Effector CD4-positive, alpha-beta T cell (primary cell): ENCODE measurements at places on chromosomes 1 and 21.

- DNase-seq: no peak
These were observed 210.7 kb upstream of the PTBP2 start for GRCh38 chr1:96510911-96511310.

DNA sequence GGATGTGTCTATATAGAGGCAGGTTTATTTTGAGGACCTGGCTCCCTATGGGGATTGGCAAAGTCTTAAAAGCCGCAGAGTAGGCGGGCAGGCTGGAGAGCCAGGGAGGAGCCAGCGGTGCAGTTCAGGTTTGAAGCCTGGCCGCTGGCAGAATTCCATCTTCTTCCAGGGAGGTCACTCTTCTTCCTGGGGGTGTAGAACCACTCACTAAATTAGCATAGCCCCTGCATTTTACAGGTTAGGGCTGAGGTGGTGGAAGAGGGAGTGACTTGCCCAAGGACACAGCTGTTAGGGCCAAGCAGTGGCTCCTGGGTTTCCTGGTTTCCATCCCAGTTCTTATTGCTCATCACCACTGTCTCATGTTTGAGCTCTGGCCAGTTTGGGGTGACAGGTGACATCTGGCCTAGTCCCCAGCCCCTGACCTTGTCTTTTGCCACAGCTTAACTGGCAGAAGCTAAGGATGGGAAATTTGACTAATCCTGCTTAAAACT is 1.4 kb downstream of the PINK1 start:
- no peak for DNase-seq

GRCh38 chr21:14877581-14878228 is 187.1 kb downstream of the NRIP1 start:
- no peak for DNase-seq

GRCh38 chr21:20311234-20311787 is 686.9 kb upstream of the NCAM2 start:
- no peak for DNase-seq

DNA sequence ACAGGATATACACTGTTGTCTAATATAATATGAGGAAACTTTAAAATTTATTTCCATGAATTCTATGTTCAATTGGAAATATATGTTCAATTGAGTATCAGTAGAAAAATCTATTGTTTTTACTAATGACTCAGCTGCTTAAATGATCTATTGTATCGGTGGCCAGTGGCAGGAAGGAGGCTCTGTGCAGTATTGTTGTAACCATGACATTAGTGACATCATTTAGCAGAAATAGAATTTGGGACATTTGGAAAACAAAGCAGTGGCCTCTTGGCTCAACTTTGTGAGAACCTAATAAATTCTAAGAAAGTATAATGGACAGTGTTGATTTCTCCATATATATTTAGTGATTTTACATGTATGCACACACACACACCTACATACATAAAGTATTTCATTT is 257.4 kb downstream of the PDE4B start:
- DNase-seq: no peak

GRCh38 chr1:156750191-156750672 is 1.2 kb downstream of the HDGF start:
- peak; percentile 20 for DNase-seq

DNA sequence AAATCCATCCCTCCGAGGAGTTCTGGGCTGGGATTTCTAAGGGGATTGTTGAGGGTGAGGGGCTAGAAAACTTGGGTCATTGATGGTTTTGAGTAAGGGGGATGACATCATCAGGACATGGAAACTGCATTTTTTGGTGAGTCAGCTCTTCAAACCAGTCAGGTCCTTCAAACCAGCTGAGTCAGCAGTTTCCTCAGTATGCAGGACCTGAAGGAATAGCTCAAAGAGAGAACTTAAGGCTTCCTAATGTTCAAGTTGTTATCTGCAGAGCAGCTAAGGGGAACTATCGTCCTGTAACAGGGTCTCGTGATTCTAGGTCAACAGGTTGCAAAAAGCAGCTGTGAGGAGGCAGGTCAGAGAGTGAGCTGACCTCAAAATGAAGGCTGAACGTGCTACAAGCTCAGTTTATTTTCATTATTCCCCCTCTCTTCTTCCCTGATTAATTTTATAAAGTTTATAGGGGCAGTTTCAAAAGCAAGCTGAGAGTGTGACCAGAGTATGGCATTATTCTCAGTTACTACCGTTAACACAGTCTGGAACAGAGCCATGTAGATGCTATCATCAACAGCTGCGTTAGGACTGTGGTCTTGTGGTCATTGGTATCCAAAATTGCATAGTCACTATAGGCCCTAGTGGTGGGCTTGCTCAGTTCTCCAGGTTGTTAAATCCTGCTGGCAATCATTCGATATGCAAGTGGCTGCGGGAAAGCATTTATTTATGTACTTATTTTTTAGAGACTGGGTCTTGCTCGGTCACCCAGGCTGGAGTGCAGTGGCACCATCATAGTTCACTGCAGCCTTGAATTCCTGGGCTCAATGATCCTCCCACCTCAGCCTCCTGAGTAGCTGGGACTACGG is 10.7 kb upstream of the SDC3 start:
- DNase-seq: no peak

GRCh38 chr1:20174937-20175666 is 10.8 kb upstream of the UBXN10 start:
- no peak for DNase-seq

DNA sequence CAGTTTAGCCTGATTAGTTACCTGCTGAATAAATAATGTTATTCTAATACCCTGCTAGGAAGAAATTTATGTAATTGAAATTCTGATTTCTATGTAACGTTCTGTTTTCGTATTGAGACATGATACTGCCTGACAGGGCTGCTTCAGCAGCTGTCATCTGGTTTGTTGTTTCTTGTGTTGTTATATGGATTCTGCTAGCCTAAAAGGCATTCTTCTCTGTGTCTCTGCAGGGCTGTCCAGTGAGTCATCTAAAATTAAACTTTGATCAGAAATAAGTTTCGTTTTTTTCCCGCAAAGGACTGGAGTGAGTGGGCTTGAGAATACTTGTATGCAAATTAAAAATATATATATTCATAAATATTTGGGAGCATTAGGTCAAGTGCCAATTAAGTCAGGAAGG is 93.0 kb downstream of the DYRK1A start:
- DNase-seq: no peak

- peak; percentile 56 for DNase-seq
These were observed 19.7 kb upstream of the FASLG start for GRCh38 chr1:172638885-172639831.

DNA sequence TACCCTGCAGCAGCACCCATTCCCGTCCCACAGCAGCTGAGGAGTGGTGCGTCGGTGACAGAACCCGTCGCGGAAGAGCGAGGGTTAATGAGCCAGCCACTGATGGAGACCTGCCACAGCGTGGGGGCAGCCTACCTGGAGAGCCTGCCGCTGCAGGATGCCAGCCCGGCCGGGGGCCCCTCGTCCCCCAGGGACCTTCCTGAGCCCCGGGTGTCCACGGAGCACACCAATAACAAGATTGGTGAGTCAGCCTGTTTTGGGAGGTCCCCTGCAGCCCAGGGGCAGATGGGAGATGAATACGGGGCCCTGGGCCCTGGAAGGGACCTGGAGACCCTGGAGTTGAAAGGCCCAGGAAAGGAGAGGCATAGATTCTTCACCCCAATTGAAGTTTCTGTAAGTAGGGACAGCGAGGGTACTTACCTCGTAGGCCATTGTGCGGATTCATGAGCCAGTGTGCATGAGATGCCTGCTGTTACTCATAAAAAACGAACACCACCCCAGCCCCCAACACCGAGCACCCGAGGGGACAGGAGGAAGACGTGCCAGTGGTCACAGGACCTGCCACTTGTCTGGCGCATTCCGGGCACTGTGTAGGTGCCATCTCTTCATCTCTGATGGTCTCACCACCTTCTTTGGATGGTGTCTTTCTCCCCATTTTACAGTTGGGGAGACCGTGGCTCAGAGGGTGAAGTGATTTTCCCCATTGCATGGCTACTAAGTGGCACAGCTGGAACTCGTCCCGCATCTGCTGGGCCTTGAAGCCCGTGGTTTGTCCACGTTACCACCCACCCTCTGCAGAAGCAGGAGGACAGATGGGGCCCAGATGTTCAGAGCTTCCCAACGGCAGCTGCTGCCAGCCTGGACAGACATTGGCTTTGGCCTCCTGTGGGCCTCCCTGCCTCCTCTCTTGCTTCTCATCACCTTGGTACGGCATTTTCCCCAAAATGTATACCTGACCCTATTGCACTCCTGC is 28.3 kb upstream of the TNFRSF1B start:
- no peak for DNase-seq

- no peak for DNase-seq
These were observed 28.4 kb downstream of the SLAMF6 start for GRCh38 chr1:160494620-160495019.

DNA sequence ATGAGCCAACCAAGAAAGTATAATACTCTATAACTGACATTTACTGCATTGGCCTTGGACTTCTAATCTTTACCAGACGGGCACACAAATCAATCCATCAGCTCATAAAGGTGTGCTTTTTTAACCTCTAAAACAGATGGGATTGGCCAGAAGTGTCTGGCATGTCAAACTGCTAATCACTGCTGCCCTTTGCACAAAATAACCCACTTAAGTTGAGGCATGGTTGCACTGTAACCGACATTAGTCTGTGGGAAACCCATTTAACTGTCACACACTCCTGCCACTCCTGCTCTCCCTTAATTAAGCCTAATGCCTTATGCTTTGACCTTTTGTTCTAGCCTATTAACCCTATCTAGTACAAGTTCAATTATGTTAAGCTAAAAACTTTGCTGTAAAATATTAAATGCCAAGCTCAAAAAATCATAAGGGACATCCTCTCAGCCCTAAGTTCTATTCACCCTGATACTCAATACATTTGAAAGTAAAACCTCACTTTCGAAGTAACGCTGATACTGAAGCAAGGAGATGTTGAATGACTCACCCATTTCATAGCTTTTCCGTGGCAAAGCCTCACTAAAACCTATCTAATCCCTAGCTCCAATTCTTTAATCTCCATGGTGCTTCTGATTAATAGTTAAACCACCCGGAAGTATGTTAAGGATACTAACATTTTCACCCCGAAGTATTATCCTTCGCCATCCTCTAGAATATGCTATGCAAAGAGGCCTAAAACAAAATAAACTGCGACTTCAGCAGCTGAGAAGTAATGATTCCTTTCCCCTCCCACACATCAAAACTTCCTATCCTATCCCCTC is 12.9 kb downstream of the NRIP1 start:
- no peak for DNase-seq

DNA sequence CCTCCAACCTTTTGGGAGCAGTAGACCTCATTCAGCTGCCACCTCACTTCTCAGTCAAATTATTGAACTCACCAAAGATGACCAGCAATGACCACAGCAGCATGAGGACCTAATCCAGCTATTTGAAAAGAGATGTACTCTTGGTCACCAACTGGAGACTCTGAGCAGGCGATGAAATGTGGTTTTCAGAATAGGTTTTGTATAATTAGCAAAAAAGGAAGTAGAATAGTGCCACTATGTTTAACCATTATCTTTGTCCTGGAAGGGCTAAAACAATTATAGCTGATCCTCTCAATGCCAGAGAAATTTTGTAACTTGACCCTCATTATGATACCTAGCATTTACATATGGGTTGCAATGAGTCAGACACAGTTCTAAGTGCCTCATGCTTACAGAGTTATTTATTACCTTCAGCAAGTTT is at the start of gene FCRL2:
TSS of gene FCRL2 (minus strand) at position 162 of the 421 bp plus-strand sequence. CDS start at position 103, 59 bp downstream.
- no peak for DNase-seq

- peak; percentile 79 for DNase-seq
These were observed 17.3 kb downstream of the CRYBG2 start for GRCh38 chr1:26336477-26337205.

GRCh38 chr1:22051607-22052114 is 848 bp upstream of the CDC42 start:
- DNase-seq: no peak

GRCh38 chr1:40699787-40700186 is 8.3 kb downstream of the NFYC start:
- DNase-seq: no peak

DNA sequence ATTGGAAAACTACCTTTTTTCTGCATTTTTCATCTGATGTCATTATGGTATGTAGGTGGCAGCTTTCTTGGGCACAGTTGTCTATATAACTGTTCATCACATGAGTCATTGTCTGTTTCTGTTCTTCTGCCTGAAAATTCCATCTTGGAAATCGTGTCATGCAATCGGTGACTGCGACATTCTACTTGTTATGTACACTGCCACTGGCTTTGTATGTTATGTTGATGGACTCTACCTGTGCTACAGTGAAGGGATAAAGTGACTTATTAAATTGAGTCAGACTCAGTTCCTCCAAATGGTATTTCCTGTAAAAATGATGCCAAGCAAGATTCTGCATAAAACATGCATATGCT is 8.6 kb downstream of the SMAP2 start:
- DNase-seq: no peak

DNA sequence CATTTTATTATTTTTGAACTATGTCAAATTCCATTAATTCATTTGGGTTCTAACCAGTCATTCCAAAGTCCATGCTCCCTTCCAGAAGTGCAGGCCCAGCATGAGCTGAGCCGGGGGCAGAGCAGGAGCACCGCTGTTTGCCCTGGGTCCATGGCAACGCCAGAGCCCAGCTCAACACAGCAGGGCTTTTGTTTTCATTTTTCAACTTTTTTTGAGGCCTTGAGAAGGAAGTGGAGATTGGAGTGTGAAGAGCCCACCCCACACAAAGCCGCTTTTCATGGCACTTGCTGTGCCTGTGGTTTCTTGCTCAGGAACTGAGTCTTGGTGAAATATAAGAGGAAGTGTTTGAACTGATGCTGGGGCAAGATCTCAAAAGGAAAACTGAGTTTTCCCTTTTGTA is 13.2 kb upstream of the PRMT2 start:
- no peak for DNase-seq

GRCh38 chr21:35563885-35564451 is 496.4 kb downstream of the SETD4 start:
- no peak for DNase-seq

DNA sequence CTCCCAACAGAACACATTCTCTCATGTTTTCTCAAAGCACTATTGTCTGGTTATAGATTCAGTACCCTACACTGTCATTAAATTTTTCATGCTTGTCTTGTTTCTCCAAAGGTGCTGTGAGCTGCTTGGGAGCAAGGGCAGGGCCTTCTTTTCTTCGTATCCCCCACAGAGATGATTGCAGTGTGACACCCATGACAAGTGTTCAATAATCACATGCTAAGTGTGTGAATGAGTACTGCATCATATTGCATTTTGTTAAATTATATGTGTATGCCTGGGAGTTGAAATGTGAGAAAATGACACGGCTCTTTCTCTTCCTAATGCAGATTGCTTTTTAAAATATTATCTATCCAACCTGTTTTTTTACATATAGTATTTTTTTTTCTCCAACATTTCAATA is 57.3 kb upstream of the MAGI3 start:
- DNase-seq: no peak

DNA sequence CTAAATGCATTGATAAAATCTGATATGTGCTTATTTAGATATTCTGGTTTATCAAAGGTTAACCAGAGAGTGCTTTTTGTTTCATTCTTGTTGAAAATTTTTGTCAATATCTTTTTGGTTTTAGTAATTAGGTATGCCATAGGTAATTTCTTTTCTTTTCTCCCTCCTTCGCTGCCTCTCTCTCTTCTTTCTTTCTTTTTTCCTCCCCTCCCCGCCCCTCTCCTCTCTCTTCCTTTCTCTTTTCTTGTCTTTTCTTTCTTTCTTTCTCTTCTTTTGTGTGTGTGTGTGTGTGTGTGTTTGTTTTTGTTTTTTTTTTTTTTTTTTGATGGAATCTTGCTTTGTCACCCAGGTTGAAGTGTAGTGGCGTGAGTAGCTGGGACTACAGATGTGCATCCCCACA is 14.4 kb upstream of the MACF1 start:
- no peak for DNase-seq
